ENCODE measurements at places on chromosomes 7 and 10.

DNA sequence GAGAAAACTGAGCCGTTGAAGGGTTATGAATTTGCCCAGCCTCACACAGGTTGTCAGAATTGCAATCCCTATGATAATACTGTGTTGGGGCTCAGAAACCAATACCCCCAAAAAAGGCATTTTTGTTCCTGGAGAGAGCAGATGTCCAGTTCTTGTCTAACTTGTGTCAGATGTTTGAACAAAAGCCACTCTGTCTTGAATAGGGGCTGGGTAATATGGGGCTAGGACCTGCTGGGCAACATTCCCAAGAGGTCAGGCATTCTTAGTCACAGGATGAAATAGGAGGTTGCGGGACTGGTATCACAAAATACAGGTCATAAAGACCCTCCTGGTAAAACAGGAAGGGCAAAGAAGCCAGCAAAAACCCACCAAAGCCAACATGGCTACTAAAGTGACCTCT is 482.1 kb downstream of the IPMK start:
- DNase-seq, result no peak

DNA sequence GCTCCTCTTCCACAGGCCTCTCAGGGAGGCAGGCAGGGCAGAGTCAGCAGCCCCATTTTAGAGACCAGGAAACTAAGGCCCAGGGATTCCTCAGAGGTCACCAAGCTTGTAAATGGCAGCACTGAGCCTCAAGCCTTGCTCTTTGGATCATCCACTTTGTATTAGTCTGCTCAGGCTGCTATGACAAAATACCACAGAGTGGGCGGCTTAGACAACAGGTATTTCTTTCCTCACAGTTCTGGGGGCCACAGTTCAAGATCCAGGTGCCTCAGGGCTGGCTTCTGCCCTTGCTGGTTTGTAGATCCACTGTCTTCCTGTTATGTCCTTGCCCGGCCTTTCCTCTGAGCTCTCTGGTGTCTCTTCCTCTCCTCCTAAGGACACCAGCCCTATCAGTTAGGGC is 151.2 kb downstream of the GRK5 start:
- no peak for DNase-seq

DNA sequence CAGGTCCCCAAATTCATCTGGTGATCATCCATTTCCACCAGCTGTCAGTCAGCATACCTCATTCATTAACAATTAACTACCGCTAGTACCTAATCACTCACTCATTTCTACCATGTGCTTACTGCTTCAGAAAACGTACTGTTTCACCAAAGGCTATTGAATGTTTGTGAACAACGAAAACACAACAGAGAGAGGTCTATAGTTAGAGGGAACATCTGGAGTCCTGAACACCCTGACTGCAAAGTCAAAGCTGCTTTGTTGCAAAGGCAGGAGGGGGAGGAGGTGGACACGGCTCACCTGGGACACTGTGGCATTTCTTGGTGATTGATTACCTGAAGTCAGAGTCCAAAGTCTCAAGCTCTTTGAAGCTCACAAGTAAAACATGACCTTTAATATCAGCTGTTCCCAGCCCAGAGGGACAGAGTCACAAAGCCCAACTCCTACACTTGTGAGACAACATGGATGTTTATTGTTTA is 342.3 kb upstream of the ADARB2 start:
- peak; percentile 53 for DNase-seq

GRCh38 chr7:442457-442856 is 77.2 kb downstream of the PDGFA start:
- no peak for DNase-seq
